ENCODE measurements at places on chromosomes 11 and 22.

- no peak for DNase-seq
Measured at GRCh38 chr11:123255909-123256308, 60.9 kb upstream of the CLMP start.

GRCh38 chr22:21866833-21867527 is 465 bp downstream of the MAPK1 start:
- peak; percentile 34 for DNase-seq

DNA sequence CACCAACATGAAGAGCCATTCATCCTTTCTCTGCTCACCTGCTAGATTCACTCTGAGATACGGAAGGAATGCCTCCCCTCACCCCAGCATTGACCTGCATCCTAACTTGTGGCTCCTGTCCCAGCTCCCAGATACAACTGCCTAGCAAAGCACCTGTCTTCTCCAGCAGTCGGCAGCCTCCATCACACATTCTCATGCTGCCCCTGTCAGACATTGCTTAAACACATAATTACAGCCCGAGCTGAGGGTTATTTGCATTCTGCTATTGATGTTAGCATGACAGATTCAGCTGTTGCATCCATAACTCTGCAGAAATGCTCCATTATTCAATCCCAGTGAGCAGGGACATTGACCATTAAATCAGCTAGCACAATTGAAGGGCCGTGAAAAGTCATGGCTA is 184.4 kb upstream of the NARS2 start:
- no peak for DNase-seq

DNA sequence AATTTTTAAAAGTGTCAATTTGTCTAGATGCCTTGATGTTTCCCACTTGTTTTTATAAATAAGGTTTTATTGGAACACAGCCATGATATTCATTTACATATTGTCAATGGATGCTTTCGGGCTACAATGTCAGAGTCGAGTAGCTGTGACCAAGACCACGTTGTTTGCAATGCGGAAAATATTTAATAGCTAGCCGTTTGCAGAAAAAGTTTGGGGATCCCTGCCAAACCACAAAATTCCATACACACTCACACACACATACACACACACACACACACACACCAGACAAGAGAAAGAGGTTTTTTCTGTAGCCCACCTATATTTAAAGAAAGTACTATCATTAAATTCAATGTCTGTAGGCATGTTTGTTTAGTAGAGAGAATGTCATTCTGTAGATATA is 58.3 kb downstream of the TYR start:
- DNase-seq = no peak

DNA sequence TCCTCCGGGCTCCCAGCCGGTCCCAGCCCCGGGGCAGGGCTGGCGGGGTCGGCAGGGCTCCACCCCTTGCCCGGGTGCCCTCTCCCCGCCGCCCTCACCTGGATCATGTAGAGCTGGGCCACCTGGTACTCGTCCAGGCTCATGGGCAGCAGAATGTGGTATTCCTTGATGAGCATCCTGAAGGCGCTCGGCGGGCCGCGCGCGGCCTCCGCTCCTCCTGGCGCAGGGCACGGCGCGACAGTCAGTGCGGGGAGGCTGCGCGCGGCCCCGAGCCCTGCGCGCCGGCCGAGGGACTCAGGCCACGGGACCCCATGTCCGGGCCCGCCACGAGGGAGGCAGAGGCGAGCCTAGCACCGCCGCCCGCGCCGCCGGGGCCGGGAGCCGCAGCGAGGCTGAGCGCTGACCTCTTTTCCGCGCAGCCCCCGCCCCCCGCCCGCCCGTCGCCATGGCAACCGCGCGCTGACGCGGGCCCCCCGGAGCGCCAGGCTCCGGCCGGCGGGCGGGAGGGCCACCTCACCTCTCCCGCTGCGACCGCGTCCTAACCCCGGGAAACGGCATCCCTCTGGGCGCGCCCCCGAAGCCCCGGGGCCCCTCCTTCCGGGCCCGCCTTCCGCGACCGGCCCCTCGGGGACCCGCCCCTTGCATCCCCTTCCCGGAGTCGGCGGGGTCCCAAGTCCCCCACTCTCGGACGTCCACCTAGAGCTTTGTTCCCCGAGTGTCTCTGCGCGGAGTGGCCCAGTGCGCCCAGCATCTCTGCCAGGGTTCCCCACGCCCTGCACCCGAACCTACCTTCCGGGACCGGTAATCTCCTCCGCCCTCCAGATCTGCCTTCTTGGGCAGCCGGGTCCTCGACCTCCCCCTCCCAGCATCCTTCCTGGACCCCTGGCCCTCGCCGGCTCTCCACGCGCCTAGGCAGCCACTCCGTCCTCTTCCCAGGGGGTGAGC is 886 bp downstream of the PITPNM1 start:
- DNase-seq = peak; percentile 45

DNA sequence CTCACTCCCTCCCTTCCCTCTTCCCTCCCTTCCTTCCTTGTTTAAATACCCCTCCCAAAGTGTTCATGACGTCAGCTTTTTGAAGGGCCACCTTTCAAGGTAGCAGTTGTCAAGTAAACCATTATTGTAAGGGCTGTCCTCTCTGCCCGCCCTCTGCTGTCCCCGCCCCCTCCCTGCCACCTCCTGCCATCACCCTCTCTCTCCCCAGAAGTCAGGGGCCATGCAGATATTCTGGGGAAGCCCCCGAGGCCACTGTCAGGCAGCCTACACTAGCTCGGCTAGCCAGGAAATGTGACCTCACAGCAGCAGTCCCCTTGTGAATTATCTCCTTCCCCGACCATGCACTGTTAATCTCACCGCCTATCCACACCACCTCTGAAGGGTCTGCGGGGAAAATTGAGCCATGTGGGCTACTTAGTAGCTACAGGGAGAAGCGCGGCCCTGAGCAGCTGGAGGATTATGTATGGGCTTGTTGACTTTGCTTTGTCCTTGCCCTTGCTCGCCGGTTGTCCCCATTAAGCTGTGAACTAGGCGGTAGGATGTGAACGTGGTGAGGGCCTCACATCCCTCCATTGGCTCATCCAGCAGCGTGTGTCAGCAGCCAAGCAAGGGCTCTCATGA is 42.1 kb upstream of the ATXN10 start:
- no peak for DNase-seq

DNA sequence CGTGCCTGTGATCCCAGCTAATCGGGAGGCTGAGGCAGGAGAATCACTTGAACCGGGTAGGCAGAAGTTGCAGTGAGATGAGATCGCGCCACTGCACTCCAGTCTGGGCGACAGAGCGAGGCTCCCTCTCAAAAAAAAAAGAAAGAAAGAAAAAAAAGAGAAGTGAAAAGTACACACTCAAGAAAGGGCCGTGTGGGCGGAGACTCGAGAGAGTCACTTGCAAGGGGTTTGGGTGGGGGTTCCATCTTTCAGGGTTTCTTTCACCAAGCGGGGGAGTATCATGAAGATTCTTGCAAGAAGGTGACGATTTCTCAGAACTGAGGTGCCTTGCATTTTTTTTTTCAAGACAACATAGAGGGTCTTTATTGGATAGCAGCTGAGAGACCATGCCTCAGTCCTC is 4.0 kb upstream of the IFITM5 start:
- no peak for DNase-seq

DNA sequence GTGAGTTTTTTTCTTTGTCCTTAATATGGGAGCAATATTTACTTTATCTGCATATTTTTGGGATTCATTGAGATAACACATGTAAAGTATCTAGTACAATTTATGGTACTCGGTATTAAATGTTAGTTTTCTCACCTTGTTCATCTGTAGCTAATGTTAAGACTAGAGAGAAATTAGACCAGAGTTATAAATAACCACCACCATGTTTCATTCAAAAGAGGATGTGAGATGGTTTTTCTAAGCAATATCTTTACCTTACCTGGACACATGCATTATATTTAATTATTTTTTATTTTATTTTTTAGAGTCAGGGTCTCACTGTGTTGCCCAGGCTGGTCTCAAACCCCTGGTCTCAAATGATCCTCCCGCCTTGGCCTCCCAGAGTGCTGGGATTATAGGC is 18.4 kb downstream of the ARHGAP42 start:
- no peak for DNase-seq

DNA sequence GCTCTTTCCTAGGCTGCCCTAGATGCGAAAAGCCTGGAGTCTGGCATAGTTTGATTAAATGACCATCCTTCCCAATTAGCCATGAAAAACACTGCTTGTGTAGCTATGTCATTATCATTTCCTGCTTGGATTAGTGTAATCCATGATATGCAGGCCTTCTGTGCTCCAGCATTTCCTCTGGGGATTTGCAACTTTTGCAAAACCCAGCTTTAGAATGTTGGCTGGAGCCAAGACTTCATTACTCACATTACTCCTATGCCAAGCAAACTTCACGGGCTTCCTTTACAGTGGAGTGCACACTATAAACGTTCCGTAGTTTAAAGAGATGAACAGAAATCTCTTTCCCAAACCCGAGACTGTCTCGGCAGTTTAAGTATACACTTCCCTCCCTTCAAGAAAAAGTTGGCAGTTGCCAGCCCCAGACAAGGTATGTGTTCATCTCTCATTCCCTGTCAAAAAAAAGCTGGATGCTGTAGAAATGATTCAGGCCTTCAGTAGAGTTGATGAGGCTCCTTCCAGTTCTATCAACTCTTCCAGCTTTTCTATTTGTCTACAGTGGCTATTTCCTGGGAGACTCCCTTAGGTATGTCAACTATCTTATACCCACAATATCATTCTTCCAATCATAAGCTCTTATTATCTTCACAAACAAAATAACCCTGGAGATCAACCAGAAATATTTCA is 180.0 kb downstream of the MAML2 start:
- no peak for DNase-seq

GRCh38 chr22:20814221-20814808 is 40.4 kb downstream of the SERPIND1 start:
- no peak for DNase-seq

All from CD4-positive, alpha-beta T cell treated with Interleukin-6 for 4 hours (primary cell).